ENCODE measurements at places on chromosomes 2 and 18. TPM values are rescaled to one million over a fixed set of nuclear protein-coding genes. Genes with fewer than 3 reads are reported as not detected.

GRCh38 chr18:10546557-10547300 lies 20.9 kb downstream of the NAPG start:
- DNase-seq: no peak

GRCh38 chr2:119174216-119174992 lies 15.9 kb upstream of the C1QL2 start:
- no peak for DNase-seq

DNA sequence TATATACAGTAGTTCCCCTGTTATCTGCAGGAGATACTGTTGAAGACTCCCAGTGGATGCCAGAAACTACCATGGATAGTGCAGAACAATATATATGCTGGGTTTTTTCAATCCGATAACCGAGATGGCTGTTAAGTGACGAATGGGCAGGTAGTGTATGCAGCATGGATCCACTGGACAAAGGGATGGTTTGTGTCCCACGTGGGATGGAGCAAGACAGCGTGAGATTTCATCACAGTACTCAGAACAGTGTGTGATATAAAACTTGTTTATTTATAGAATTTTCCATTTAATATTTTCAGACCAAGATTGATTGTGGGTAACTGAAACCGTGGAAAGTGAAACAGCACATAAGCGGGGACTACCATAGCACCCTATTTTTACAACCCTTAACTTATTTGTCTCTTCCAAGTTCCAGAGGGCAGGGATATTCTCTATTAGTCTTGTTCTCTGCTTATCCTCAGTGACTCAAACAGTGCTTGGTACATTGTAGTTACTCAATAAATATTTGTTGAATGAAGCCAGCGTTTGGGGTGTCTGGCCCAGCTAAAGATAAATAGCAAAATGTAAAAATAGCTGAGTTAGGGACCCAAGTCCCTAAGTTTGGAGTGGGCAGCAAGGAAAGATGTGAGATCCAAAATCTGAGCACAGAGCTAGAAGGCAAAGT lies 50.0 kb downstream of the RHBDD1 start:
- DNase-seq: no peak

GRCh38 chr2:180554330-180554729 lies 426.1 kb upstream of the UBE2E3 start:
- no peak for DNase-seq

DNA sequence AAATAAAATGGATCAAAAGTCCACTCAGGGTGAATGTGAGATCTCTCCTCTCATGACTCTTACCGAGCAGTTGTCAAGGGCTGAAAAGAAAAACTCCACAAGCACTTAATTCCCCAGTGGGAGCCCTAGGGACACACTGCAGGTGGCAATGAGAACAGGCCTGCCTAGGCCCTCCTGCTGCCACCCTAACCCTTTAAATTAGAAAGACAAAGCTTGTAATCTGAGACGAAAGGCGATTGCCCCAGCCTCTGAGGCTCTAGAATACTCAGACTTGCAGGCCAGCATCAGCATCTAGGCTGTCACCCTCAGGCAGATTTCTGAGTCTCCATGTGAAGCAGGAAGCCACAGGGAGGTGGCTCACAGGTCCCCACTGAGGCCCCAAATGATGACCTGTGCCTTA lies 457.0 kb upstream of the MYT1L start:
- no peak for DNase-seq

- no peak for DNase-seq
Observed at GRCh38 chr2:105989070-105989469, 205.0 kb downstream of the UXS1 start.

GRCh38 chr2:155308367-155309009 lies 610.0 kb downstream of the KCNJ3 start:
- no peak for DNase-seq

- no peak for DNase-seq
Observed at GRCh38 chr2:169275696-169276444, 86.5 kb downstream of the LRP2 start.

The CAVIN2 gene
- polyA plus RNA-seq: 22.0 TPM

The TUBA3D gene
- not detected for polyA plus RNA-seq

All from AG04450 (cell line).